ENCODE measurements at places on chromosomes 11 and 22. TPM values are rescaled to one million over a fixed set of nuclear protein-coding genes. Genes with fewer than 3 reads are reported as not detected.

The ESAM gene
- 6.4 TPM for total RNA-seq

The TMPRSS5 gene
- total RNA-seq: 0.54 TPM

DNA sequence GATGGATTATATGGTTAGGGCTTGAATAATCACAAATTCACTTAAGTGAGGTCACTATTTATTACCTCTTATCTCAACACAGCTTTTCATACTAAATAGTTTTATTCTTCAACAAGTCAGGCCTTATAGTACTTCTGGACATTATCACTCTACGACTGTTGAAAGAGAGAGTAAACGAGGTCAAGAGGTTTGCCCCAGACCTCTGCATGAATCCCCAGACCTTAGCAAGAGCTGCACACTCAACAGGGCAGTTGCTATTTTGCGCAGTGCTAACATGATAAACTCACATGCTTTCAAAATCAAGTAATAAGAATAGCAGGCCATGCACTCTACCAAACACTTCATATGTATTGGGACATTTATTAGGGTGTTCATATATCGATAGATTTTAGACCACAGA, 60.5 kb downstream of the DDI1 start:
- no peak for DNase-seq

DNA sequence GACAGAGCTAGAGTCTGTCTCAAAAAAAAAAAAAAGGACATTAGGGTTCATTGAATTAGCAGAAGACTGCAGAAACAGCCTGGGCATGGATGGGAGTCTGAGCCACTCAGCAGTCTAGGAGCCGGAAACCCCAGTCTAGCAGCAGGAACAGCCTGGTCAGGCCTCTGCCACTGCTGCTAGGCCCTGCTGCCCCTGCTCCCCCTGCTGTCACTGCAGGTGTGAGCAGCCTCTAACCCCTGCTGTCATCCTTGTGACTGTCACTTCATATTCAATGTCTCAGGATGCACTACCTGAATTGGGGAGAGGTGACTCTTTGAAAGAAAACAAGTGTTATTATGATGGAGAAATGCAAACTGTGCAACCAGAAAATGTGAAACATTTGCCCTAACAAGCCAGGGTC, 7.0 kb upstream of the DDX17 start:
- no peak for DNase-seq

DNA sequence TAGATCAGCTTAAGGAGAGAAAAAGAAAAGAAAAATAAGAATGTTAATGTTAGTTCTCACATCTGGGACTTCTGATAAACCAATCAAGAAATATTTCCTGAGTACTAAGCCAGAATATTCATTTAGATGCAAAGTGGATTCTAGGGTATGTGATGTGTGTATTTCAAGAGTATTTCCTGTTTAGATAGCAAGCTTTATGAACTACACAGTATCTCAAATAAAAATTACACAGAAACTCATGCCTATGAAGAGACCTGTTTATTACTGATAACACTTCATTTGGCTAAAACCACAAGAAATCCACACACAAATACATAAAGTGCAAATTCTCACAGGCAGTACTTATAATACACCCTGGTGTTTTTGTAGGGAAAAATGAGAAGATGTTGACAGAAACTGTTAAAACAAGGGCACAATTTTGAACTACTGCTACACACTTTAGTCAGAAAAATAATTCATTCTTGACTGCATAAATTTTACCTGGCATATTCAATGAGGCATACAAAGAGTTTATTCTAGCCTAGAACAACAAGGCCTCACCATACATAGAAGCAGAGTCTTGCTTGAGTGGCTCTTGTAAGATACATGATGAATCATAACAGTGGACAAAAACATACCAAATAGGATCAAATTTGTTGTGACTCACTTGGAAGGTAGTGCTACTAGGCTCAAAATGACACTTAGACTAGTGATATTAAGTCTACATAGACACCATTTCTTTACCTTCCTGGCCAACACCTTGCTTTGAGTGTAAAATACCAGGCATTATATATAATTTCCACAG, 18.8 kb upstream of the P4HA3 start:
- no peak for DNase-seq

DNA sequence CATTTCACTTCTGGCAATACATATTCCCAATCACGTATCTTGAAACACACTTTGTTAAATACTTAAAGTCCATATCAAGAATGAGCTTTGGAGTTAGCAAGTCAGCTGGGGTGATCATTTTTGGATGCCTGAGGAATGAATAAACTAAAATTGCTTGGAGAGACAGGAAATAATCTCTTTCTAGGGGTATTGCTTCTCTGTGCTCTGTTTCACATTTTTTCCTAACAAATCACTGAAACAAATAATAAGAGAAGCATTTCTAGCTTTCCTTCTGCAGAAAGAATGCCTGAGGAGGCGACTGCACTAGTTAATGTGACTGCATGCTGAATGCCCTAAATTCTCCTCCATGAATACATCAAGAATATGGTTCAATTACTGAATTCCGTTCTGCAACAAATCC, 541.4 kb upstream of the CCDC90B start:
- DNase-seq: no peak

- DNase-seq: no peak
Observed at GRCh38 chr11:95867105-95867504, 56.8 kb downstream of the MTMR2 start.

DNA sequence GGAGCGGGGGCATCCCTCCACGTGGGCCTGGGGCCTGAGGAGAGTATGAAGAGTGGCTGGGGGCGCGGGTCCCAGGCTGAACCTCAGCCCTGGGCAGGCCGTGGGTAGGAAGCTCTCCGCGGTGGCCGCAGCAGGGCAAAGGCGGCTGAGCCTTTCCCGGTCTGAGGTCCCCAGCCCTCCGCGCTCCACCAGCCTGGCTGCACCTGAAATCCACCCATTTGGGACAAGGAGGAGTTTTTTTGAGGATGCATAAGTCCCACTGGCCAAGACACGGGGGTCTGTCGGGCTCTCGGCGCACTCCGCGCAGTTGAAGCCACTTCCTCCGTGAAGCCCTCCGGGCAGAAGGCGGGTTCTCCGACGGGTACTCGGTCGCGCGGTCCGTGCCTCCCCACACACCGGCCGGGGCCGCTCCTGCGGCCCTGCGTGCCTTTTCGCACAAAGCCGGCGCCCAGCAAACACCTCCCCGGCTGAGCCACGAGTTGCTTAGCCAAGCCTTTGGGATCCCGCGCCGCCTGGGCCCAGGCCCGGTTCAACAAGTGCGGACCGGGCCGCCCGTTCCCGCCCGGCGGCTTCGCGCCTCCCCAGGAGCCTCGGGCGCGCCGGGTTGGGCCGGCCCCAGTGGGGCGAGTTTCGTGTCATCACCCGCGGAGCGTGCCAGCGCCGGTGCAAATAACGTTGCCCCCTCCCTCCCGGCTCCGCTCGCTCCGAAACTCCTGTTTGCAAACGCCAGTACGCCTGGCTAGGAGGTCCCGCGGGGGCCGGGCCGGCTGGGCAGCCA, 666 bp upstream of the OVOL1 start:
- DNase-seq: no peak

GRCh38 chr11:35163209-35163608, 24.2 kb downstream of the CD44 start:
- no peak for DNase-seq

All from cerebellum (tissue), 4 donors.